Lower leg skin (tissue), 4 donors: ENCODE measurements at places on chromosomes 3 and 15.

- no peak for DNase-seq
These were observed 38.7 kb downstream of the RNF111 start for GRCh38 chr15:59026207-59026606.

GRCh38 chr15:58627701-58628100 lies 121.8 kb downstream of the ADAM10 start:
- DNase-seq = no peak

DNA sequence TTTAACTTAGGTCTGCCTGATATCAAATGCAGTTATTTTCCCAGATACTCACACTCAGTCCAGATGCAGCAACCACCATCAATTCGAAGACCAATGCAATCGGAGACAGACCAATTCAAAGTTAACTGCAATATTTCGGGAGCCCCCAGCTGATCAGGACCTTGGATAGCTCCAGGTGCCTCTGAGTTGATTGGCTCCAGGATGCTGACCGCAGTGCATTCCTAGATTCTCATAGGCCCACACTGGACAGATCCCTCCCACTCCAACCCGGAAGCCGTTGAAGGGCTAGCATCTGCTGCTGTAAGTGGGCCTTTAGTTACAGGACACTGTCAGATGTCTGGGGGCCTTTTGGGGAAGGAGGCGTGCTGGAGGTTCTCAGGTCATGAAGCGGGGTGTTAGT lies 89.5 kb upstream of the ATP2B2 start:
- no peak for DNase-seq

DNA sequence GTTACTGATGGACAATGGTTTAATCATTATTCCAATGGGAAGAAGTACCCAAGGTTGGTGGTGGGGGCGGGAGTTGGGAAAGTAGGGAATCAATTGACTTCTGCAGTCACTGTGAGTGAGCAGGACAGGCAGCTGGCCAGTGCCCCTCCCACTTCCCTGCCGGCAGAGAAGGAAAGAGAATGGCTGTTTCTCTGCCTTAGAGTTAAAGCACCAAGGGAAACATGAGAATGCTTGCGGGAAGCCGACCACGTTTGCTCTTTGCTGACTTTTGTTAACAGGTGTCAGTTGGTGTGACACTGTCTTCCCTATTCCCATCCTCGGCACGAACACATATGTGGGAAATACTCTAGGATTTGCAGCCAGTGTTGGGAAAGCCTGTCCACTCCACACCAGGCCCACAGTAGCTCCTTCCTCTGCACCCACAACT lies 33.5 kb upstream of the MFSD1 start:
- no peak for DNase-seq

DNA sequence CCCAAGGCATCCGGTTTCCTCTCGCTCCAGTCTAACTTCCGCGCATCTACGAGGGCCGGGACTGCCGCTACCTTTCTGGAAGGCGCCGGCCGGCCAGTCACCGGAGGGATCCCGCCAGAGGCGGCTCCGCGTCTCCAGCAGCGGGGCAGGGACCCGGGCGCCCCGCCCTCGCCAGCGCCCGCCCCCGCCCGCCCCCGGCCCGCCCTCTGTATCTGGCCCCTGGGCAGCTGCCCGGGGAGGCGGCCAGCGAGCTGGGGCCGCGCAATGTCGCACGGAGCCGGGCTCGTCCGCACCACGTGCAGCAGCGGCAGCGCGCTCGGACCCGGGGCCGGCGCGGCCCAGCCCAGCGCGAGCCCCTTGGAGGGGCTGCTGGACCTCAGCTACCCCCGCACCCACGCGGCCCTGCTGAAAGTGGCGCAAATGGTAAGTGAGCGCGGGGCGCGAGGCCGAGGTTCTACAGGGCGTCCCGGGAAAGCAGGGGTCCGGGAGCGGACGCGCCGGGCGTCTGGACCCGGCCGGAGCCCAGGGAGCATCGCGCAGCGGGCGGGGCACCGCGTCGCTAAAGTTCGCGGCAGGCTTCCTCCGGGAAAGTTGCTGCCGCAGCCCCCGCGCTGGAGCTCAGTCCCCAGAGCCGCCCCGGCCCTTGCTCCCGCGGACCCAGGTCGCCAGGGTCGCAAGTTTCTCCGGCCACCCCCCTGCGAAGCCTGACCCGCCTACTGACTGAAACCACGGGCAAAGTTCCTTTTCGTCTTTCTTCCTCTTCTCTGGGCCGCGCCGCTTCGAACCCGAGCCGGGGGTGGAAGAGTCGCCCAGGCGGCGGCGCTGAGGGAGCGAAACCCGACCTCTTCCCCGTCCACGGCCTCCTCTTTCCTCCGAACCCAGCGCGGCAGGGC lies at the start of gene CMTM7:
TSS of gene CMTM7 (plus strand) at position 211 of the 893 bp plus-strand sequence. CDS start at position 265, 54 bp downstream.
- DNase-seq = peak; percentile 49

DNA sequence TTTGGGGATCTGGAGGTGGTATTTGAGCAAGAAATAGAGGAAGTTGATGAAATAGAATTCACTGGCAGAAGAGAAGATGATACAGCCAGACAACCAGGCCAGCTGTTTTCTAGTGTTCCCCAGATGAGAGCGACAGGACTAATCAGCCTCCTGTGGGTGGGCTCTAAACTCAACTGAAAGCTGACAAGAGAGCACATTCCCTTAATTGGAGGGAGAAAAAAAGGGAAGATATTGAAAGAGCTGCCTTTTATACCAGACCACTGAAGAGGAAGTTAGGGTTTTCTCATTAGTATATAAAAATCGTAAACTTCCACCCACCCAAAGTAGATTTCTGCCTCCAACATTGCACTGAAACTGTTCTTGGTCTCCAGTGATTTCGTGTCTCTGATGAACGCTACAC lies 6.5 kb upstream of the TM4SF19 start:
- DNase-seq = no peak

DNA sequence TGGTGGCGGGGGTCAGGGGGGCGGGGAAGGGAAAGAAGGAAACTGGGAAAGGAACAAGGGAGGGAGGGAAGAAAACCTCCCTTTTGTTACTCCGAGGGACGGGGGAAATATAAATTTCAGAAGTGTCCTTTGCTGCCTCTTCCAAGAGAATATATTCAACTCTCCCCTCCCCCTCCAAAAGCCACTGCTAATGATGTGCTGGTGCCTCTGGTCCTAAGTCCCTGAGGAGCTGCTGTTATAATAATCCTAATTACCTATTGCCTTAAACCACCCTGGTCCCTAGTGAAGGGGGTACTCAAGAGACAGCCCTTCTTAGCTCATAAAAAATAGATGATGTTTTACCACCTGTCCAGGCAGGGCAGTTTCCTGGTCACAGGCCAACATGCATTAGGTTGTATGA lies 118.3 kb upstream of the TRIM42 start:
- DNase-seq = peak; percentile 34

DNA sequence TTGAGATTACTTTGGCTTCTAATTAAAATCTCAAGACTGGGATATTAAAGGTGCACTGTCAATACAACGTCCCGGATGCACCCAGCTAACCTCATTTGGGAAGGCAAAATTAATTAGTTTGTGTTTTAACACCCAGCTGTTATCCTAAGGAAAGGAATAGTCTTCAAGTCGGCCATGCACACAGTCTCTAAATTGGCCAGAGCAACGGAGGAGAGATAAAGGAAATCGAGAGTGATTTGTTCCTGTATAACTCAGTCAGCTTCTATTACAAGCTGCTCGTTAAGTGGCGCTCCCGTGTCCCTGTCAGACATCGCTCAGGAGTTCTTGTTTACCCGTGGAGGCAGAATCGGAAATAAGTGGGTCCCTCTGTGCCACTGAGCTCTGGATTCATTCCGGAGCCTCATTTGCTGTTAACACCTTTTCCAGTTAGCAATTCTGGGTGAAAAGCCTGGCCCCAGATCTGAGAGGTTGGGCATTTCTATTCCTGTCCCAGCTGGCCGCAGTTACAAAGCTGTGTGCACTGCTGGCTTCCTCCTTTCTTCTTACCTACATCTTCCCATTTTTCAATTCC lies 63.9 kb downstream of the ST8SIA2 start:
- no peak for DNase-seq

DNA sequence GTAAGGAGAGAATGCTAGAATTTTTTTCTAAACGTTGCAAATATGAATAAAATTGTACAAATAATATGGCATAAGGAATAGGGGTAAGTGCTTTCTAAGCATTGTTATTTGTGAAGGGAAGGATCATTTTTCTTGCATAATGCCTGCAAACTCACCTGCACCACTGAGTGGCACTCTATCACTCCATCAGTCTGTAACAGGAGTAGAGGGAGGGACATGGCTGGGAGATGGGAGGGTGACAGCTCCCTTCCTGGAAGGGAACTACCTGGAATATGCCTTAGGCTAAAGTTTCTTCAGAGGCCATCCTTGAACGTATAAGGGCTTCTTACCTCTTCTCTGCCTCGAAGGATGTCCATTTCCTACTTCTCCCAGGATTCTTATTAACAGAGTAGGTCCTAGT lies 3.0 kb downstream of the NAALADL2 start:
- no peak for DNase-seq

- DNase-seq = no peak
These were observed 86.4 kb downstream of the PCCB start for GRCh38 chr3:136336329-136337100.

- no peak for DNase-seq
These were observed 130.3 kb downstream of the MINAR1 start for GRCh38 chr15:79562403-79562815.

DNA sequence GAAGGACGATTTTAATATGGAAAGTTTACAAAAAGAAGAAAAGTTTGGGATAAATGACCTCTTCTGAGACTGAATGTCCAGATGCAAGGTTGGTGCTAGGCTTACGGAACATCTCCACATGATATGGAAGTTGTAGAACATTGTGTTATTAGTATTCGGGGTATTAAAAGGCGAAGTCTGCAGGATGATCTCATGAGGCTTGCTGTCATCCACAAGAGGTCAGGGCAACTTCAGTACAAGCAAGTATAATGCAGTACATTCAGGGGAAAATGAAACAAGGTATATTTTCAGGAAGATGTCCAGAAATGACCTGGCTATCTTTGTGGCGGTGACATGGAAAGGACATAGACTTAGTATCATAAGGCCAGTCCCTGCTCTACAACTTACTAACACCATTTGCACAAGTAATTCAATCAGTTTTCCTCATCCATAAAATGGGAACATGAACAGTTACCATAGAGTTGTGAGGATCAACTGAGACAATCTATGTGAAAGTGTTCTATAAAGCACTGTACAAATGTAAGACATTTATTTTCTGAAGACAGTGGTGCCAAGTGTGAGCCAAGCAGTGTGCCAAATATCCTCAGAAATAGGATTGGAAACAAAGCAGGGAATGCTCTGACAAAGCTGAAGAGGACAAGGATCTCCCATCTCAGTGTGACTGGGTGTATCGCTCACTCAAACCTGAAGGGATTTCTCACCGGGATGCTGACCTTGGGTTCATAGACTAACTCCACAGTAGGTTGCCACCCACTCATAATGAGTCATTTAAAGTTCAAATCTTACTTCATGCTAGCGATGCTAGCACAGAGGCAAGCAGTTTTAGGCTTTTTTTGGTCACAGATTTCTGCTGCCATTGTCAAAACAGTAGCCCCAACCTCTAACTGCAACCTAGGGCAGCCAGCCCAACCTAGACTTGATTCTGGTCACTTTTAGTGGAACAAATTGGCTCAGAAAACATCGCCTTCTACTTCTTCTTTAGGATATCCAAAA lies 118.3 kb downstream of the TIGIT start:
- DNase-seq = no peak

- no peak for DNase-seq
These were observed 263 bp upstream of the UTS2B start for GRCh38 chr3:191330530-191331048.

- DNase-seq = peak; percentile 59
These were observed 188.2 kb downstream of the ATP10A start for GRCh38 chr15:25674913-25675312.

- DNase-seq = no peak
These were observed 7.2 kb upstream of the CRYGS start for GRCh38 chr3:186551387-186551786.

GRCh38 chr3:144127700-144128099 lies 156.1 kb downstream of the DIPK2A start:
- DNase-seq = no peak

DNA sequence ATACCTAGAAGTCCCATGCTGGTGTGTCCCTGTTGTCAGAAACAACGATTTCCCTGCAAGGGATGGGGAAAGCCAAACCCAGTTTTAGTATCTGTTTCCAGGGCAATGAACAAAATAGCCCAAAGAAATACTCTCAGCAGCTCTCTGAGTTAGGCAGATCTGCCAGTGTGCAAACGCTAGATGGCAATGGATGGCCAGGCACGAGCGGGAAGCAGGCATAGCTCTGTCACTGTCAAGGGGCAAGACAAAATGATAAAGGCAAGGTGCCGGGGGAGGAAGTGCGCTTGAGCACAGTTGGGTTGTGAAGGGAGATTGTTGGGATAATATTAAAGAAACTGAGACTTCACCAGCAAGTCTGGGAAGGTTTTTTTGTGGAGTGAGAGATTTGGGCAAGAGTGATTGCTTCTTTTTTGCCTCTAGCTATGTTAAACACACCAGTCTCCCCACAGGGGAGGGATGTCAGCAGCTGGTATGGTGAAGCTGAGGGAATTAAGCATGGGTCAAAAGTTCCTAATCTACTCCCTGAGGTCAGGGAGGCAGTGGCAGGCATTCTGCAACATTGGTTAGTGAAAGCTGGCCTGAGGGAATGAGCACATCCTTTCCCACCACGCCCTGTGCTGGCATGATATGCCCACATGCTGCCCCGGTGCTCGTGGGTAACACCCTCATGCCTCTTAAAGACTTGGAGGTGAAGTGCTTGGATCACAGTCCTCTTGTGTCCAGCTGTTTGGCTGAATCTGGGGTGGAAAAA lies 117.5 kb downstream of the PDCD6IP start:
- DNase-seq = no peak

GRCh38 chr3:182909318-182910040 lies 70.9 kb downstream of the DCUN1D1 start:
- DNase-seq = no peak

- DNase-seq = no peak
These were observed 356.8 kb upstream of the NR2F2 start for GRCh38 chr15:95973566-95974256.

DNA sequence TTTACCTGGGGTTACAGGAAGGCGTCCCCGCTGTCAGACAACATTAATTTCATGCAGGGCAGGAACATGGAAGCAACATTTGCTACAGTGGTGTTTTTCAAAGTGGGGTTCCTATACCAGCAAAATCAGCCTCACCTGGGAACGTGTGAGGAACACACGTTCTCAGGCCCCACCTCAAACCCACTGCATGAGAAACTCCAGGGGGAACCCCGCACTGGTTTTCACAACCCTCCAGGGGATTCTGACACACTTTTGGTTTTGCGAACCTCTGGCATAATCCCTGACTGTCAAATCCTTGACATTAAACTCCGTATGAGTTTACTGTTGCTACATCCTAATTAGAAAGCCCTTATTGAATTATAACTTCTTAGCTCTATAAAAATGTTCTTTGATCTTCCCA lies 127.7 kb downstream of the LRRK1 start:
- no peak for DNase-seq

DNA sequence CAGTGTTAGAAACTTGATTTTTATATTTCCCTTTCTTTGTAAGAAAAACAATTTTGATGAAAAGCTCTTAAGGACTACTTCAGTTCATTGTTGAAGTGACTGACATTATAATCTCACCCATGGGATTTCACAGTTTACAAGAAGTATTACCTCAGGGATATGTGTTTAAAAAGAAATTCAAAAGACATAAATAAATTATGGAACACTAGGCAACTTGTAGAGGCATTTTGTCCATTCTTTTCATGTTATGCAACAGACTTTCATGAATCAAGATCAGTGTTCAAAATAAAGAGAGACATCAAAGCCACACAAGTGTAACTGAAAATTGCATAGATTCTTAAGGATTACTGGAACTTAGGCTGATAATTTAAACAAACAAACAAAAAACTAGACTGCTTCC lies 196.8 kb upstream of the AGTR1 start:
- DNase-seq = no peak

GRCh38 chr15:50049871-50050270 lies 69.2 kb downstream of the ATP8B4 start:
- DNase-seq = no peak
